Lower lobe of right lung (tissue), 2 donors: ENCODE measurements at places on chromosomes 3 and 15.

- DNase-seq, result no peak
Observed at GRCh38 chr3:139136469-139137202, 91.9 kb upstream of the PRR23C start.

GRCh38 chr15:70264738-70265465 lies 167.2 kb upstream of the TLE3 start:
- DNase-seq, result no peak

DNA sequence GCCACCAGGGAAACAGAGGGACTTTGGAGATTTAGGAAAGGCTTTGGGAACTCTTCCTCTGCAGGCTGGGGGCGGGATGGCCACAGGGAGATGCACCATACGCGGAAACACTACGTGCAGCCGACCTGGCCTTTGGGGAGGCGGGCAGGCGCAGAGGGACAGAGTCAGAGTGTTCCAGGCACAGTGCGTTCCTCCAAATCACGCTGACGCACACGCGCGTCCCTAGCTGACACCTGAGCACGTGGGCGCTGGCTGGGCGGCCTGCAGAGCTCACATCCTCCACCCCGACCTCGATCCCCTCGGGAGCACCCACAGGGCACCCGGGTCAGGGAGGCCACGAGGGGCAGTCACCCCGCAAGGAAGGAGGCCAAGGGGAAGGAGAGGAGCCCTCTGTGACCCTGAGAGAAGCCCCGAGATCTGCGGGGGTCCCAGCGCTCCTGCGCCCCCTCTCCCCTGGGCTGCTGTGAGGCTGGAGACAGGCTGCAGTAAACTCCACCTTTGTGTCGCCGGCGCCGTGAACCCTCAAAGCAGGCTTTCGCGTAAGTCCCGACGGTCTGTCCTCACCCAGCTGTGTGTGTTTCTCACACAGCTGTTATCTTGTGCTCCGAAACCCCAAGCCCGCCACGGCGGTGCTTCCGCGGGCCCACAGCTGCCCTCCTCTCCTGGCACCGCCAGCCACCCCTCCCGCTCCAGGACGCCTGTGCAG lies 196.3 kb downstream of the OCA2 start:
- DNase-seq, result no peak

- no peak for DNase-seq
Observed at GRCh38 chr3:97901313-97902248, 70.7 kb downstream of the RIOX2 start.

DNA sequence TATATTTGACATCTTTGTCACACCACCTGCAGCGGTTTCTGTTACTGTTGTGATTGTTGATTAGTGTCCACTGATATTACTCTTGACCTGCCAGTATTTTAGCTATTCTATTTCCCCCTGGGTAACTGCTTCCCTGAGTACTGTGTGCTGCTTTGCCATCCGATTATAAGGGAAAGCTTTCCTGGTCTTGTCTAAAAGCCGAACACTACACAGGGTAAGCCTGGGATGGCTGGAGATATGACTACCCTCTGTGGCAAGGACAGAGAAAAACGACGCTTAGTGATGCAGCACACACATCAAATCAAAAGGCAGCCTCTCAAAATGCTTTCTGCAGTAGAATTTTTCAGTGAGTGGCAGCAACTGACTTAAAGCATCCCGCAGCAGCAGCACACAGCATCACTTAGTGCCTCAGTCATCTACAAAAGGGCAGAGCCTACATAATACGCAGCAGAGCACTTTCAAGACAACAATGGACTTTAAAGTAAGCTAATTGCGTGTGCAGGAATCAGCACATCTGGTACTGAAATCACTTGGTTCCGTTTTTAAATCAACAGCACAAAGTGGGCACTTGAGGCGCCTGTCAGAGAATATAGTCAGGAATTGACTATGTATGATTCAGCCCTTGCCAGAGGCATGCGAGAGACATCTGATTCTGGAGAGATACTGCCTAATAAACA lies 656.3 kb upstream of the TGFBR2 start:
- no peak for DNase-seq

- no peak for DNase-seq
Observed at GRCh38 chr15:48085591-48085930, 35.2 kb upstream of the SLC24A5 start.

DNA sequence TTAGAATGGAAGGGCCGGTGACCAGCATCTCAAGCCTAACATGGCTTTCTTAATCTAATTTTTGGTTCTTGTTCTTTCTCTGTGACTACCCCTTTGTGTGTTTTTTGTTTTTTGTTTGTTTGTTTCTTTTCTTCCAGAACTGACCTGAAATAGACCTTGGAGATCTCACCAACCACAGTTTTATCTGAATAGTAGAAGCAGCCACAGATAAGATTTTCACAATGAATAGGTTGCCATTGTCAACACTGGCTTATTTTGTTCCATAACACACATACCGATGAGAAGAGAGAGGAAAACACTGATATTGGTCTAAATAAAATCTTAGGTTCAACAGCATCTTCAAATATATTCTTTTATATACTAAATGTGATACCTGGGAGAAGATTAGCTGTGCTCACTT lies 11.5 kb downstream of the ILDR1 start:
- no peak for DNase-seq

DNA sequence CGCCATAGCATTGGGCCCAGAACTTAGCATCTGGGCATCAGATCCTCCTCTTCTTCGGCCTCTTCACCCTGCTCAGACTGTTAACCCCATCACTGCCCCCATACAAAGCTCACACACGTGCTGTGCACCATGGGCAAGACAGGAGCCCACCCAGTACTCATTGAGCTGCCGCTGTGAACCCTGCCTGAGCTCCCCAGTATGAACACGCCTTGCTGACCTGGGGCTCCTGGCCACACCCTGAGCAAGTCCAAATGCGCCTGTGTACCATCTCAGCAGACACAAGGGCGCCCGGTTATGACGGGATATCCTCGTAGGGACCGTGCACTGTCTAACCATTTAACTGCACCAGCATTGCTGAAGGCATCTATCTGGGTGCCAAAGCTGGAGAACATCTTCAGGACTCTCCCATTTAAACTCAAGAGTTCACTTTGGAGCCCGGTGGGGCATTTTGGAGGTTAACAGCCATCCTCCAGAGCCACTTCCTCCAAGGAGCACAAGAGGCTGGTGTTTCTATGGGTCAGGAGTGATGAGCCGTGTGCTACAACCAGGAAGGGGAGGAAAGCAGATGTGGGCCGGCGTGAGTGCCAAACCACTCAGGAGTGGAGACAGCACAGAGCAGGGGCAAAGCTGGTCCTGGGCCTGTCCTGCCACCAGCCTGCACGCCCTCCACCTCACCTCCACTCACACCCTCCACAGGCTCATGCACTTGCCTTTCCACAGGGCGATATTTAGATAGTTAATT lies 12.1 kb downstream of the PRR23E start:
- DNase-seq, result no peak

DNA sequence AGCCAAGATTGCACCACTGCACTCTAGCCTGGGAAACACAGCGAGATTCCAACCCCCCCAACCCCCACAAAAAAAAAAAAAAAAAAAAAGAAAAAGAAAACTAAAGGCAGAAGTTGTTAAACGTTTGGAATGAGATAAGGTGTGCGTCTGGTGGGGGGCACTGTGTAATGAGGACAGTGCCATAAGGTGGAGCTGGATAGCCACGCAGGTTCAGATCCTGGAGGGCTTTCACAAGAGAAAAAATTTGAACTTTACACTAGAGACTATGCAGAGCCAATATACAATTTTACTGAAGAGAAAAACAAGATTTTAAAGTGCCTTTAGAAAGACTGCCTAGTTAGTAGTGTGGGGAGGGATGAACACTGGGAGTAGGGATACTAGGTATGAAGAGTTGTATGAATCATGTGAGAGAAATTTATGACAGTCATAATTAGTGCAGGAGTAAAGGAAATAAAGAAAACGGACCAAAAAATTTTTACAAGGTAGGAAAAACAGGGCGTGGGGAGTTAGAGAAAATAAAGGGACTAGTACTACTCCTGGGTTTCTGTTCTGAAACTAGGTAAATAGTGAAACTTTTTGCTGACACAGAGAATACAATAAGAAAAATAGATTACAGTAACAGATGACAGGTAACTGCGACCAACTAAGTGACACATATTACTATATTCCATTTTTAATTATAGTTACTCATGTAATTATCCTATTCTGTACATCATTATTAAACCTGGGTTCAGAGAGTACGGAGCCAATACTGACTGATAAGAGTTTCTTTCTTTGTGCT lies 108.1 kb downstream of the PEAK1 start:
- DNase-seq, result no peak

GRCh38 chr3:113228498-113229286 lies 17.3 kb downstream of the BOC start:
- no peak for DNase-seq

DNA sequence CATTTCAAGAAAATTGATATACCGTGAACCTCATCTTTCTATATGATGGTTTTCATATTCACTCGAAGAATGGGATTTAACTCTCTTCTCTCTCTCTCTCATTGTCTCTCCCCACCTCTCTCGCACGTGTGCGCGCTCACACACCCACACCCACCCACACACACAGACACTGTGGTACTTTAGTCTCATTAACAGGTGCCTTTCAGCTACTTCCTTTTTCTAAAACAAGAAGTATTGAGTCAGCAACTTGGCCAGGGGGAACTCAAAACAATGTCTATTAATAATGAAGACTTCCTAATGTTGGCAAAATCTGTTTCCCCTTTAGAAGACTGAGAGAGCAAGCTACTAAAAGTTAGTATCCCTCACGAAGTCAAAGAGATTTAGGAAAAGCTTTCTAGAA lies 150.7 kb downstream of the TMCO5A start:
- no peak for DNase-seq

DNA sequence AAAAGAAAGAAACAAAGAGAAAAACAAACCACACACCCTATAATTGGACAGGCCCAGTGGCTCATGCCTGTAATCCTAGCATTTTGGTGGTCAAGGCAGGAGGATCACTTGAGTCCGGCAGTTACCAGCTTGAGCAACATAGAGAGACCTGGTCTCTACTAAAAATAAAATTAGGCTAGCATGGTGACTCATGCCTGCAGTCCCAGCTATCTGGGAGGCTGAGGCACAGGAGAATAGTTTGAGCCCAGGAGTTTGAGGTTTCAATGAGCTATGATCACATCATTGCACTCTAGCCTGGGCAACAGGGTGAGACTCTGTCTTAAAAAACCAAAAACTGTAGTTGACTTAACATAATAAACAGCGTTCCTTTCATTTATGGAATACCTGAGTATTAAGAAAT lies 72.3 kb upstream of the ST3GAL6 start:
- DNase-seq, result no peak

DNA sequence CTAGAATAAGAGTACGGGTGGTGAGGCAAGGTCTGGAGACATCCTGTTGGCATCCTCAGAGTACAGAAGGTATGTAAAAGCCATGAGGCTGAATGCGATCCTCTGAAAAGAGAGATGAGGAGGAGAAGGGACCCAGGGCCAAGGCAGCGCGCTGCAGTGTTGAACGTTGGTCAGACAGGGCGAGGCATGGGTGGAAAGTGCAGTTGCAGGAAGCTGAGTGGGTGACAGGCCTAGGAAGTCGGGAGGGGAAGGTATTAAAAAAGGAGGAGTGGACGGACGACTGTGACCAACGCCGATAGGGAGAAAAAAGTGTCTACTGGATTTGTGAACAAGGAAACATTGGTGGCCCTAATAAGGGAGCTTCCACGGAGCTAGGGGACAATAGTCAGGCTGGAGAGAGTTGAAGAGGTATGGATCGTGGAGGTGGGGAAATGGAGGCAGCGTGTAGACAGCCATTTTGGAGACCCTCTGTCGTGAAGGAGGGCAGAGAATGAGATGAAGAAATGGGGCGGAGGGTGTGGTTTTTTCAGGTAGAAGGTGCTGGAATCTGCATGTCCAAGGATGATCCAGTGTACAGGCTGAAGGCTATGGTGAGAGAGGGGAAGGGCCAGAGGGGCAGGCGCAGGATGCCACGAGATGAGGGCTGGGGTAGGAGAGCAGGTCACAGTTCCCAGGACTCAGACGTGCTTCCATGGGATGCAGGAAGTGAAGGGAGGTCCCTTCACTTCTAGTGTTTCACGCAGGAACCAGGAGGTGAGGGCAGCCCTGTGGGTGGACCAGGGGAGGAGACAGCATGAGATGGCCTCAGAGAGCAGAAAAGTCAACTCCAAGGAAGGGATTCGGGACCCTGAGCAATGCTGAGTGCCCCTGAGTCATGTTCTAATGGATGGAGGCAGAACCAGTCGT lies 115.9 kb downstream of the ASB7 start:
- DNase-seq, result no peak

GRCh38 chr15:74277242-74277810 lies 41.2 kb downstream of the CCDC33 start:
- DNase-seq, result no peak

GRCh38 chr15:73965758-73966113 lies 26.4 kb downstream of the STOML1 start:
- no peak for DNase-seq

DNA sequence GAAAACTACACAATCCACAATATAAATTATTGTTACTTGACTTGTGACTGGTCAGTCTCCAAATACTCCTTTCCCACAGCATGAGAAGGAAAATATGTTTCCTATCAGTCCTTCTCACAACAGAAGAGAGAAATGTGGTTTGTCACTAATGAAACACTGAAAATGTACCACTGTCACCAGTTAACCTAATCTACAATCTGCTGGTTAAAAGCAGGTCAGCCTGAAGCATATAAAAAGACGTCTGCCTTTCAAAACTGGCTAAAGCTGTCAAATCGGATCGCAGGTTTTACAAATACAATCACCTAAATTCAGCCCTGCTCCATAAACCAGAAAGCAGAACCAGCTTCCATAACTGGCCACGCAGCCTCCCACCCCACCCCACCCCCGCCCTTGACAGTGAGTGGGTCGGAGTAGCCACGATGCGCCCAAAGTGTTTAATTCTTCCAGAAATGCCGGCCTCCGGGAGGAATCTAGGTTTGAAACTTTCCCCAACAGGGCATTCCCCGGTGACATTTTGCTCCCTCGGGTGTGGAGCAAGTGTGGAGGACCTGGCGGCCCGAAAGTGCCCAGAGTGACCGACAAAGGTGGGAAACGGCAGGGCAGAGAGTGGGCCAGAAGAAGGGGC lies 682 bp downstream of the ETFA start:
- DNase-seq, result no peak

GRCh38 chr15:69377216-69377970 lies 36.8 kb upstream of the KIF23 start:
- no peak for DNase-seq

DNA sequence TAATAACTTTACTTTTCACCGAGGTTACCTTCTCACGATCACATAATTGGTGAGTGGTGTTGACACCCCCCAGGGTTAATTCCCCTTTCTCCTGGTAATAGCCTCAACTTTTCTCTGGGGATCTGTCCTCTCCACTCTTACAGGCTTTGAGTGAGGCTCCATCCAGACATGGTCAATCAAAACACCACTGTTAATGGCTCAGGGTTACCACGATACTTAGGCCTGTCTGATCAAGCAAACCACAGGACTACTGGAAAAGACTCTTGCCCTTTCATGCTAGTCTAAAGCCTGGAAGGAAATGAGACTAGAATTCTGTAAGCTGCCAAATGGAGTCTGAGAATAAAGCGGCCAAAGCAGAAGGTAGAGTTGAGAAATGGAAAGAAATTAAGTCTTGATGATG lies 56.5 kb upstream of the STT3B start:
- DNase-seq, result no peak

- DNase-seq, result no peak
Observed at GRCh38 chr3:23956701-23957100, 11.6 kb downstream of the NR1D2 start.
